ENCODE measurements at places on chromosomes 7 and 10.

DNA sequence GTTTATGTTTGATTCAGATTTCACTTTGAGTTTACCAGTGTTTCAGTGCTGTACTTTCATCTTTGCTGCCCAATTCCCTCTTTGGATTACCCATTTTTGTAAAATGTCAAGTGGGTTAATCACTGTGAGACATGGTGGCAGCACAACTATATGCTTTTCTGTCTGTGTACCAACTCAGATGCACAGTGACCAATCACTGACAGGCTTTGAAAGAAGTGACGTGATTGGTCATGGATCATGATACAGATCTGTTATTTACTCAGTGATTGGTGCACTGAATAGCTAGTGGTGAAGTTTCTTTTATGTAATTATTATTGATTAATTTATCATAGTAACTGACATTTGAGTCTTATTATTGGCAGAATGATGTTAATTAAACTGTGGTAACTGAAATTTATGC is 126.9 kb downstream of the SDK1 start:
- DNase-seq, result no peak

DNA sequence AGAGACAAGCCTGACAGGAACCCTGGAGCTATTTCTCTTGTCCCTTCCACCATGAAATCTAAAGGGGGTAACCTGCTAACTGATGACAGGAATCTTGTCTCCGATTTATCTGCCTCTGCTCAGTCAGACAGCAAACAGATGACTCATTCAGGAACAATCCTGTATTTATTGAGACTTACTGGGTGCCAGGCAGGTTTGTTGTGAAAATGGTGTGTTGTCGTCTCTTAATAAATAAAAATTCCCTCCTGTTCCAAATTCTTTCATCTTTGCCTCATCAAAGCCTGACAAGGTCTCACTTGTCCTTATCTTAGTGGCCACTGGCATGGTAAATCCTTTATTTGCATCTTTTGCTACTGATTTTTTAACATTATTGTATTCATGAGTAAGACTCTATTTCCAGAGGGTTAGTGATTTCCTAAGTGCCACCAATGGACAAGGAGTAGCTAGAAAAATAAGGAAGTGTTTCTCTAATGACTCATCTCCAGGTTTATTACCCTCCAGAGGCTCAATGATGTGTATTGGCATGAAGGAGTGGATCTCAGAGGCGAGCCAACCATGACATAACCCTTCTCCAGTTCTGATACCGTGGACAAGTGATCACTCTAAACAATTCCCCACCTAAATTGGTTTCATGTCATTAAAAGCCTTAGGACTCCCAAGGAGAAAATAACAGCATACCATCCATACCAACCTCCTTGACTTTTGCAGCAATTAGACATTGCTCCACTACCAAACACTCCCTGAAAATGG is 724.0 kb downstream of the GRID1 start:
- peak; percentile 16 for DNase-seq

GRCh38 chr10:104250371-104250770 is 4.3 kb upstream of the GSTO1 start:
- DNase-seq, result no peak

GRCh38 chr10:110110338-110110737 is 97.1 kb upstream of the MXI1 start:
- DNase-seq, result no peak

DNA sequence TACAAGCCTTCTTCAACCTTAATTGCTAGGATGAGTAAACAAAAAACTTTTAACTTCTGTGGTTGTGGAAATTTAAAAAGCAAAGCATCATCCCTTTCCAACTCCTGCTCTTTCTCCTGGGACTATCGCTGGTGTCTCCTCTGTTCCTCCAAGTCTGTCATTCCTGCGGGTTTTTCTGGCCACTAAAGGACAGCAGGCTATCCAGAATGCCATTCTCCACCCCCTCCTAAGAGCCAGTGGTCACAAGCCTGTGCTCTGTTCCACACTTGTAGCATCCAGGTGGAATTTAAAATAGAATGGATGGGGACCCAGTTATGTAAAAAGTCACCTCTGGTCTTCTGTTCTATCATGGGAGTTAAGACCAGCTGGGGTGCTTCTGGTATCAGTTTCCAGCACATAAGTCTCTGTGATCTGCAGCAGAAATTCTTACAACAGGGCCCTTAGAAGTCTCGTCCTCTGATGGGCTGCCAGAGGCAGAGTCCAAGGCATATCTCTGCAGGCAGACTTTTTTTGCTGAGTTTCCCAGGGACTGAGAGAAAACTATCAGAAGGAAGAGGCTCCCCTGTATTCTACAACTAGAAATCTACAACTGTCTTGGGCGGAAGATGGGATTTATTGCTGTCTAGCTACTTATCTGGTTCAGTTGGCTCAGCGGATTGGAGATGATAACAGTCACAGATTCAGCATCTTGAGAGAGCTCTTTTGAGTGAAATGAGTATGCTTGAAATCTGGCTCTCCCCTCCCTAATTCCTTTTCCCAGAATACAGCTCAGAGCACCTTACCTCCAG is 5.1 kb upstream of the WNT16 start:
- no peak for DNase-seq

- no peak for DNase-seq
Observed at GRCh38 chr7:33926535-33926934, 21.2 kb downstream of the BMPER start.

- peak; percentile 62 for DNase-seq
Observed at GRCh38 chr10:45602082-45602730, 70.4 kb downstream of the ZFAND4 start.

- no peak for DNase-seq
Observed at GRCh38 chr7:17326378-17326777, 27.9 kb downstream of the AHR start.

- DNase-seq, result peak; percentile 71
Observed at GRCh38 chr7:55065511-55066229, 46.9 kb downstream of the EGFR start.
